ENCODE measurements at places on chromosomes 6 and 20.

- DNase-seq = no peak
Measured at GRCh38 chr6:137193256-137194070, 20.0 kb upstream of the IL22RA2 start.

DNA sequence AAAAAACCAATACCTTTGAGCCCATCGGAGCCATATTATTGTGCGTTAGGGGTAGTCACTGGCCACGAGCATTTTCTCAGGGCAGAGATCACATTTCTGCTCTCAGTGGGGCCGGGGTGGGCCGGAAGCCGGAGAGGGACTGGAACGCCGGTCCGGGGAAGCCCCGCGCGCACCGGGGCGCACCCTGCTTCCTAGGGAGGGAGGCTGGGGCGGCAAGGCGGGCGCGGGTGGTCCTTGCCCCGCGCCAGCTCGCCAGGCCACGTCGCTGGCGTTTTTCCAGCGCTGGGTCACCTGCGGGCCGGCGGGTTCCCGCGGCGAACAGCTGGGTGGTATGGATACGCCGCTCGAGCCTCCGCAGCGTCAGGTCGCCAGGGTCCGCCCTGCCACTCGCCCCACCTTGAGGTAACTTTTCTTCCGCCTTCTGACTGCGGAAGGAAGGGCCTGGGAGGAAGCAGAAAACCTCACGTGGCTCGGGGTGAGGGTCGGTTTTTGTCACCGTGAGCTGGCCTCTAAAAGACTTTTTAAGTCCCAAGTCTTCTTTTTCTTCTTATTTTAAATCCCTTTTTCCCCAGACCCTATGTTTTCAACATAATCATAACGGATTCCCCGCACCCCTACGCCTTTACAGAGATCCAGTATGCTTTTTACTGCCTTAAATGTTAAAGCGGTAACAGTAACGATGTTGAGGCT, 2.7 kb upstream of the EEF1A1 start:
- peak; percentile 65 for DNase-seq

DNA sequence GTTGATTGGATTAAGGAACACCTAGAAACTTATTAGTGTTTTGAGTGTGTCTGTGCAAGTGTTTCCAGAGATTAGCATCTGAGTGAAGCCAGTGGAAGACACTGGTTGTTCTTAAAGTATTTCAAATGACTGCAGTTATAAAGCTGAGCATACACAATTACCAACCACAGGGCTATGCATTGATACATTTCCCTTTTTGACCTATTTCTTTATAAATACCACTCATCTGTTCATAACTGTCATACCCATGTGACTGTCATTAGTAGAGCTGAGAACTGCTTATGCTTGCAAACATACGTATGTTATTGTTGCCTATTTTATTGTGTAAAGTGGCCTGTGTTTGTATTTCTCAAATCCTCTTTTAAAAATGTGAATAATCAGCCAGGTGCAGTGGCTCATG, 15.3 kb upstream of the ZC3H12D start:
- no peak for DNase-seq

- no peak for DNase-seq
Measured at GRCh38 chr20:60632391-60633262, 619.4 kb upstream of the CDH4 start.

DNA sequence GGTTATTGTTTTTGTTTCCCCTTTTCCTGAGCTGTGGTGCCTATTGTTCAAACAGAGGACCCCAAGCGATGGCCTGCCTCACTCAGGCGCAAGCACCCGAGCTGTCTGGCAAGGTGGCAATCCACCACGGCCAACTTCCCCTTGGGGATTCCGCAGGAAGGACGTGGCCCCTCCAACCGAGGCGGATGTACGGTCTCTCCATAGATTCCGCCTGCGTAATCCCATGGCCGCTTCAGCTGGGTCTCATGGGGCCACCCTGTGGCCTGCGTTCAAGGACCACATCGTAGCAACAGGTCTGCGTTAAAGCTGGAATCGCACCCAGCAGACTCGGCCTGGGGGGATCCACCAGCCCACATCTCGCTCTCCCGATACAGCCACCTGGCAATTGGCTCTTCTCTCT, 79.9 kb downstream of the CEBPB start:
- DNase-seq = peak; percentile 63

DNA sequence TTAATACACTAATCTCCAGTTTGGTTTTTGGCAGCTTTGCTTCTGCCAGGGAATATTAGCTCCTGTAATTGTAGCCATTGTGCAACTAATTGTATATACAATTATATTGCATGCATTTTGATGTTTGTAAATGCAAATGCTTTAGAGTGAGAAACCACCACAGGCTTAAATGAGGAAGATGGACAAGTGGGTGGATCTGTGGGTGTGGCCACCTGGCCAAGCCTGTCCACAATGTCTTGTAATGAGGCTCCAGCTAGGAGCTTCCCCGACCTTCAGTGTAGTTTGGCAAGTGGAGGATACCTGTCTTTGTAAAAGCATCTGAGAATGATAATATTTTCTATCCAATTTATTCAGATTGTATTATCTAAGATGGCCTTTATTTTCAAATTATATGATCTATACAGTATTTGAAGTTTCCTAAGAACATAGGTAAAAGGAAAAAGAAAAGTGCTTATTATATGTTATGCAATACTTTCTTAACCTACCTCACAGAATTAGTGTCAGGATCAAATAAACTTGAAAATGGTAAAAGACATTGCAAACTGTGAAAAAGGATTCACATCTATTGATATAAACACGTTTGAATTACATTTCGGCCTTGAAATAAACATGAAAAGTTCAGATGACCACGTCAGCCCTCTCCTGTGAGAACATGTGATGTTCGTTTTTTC, 49.3 kb upstream of the ARID1B start:
- DNase-seq = no peak

DNA sequence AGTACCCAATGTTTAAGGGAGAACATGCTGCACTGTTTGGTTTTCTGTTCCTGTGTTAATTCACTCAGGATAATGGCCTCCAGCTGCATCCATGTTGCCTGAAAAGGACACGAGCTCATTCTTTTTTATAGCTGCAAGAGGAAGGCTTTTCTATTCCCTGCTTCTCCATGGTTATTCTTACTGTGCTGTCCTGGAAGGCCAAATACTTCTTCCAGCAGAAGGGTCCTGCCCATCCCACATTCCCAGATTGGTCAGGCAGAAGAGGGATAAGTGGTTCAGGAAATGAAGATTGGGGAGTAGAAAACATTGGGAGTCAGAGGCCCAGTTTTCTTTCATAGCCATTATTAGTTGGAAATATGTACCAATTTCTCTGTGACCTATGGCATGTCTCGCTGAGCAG, 122.4 kb downstream of the TCP11 start:
- no peak for DNase-seq

- no peak for DNase-seq
Measured at GRCh38 chr6:31530659-31531058, 1.9 kb downstream of the MCCD1 start.

DNA sequence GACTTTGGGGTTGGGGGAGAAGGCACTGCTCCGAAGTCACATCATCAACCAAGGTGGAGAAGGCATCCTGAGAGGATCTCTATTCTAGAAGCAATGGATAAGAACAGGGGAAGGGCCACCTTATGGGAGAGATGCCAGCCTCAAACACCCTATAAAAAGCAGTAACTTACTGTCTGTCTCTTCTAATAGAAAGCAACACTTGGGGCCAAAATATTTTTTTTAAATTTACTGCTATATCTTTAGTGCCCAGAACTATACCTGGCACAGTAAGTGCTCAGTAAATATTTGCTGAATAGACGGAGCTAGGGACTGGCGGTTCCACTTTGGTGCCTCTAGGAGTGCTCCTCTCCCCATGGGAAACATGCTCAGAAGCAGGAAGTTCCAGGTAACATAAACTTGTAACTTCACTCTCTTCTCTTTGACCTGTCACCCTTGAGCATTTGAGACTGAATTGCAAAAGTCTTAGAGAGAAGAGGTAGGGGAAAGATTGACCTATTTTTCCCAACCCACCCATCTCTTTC, 807 bp upstream of the OTOR start:
- DNase-seq = no peak
